ENCODE measurements at places on chromosomes 7 and 10. TPM values are rescaled to one million over a fixed set of nuclear protein-coding genes. Genes with fewer than 3 reads are reported as not detected.

DNA sequence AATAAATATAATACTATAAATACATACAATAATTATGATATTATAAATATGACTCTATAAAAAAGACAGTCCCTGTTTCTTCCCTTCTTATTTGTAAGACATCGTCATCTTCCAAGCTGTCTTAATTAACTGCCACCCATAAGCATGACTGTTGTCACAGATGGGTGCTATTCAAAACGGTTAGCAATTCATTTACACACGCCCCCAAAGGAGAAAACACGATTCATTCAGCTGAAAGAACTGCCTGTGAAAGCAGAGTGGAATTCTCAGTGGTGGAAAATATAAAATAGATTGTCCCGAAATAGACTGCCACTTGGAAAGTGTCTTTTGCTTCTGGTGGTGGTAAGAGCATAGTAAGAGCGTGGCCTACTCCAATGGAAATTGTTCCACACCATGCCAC is 48.9 kb upstream of the ELMO1 start:
- DNase-seq: no peak

Gene MINDY4
- total RNA-seq: 3.5 TPM

Gene STEAP2
- 1.4 TPM for total RNA-seq

- no peak for DNase-seq
Observed at GRCh38 chr7:28407651-28408050, 4.7 kb upstream of the CREB5 start.

Gene ARHGEF35
- total RNA-seq: 0.21 TPM

Gene EGR2
- 1.2 TPM for total RNA-seq

Gene TBRG4
- 76.6 TPM for total RNA-seq

GRCh38 chr7:66050990-66051448 is 24.6 kb upstream of the ASL start:
- no peak for DNase-seq

DNA sequence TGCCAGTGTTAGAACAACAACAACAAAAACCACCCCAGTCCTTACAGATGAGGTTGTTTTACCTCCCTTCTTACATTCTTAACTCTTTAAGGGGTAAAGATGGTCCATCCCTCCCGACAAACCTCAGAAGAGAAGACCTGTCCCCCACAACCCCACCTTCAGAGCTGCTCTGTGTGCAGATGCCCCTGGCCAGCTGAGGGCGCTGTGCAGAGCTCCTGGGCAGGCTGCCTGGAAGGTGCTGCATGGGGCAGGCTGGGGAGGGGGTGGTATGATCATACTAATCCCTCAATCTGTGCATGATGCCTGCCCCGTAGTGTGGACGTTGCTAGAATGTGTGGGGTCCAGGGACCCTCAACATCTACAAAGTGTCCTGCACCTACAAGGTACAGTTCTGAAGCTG is 387.1 kb downstream of the INHBA start:
- no peak for DNase-seq

GRCh38 chr10:126893841-126894240 is 11.4 kb upstream of the DOCK1 start:
- DNase-seq: no peak

Gene GCK
- total RNA-seq: not detected

Gene CUZD1
- total RNA-seq: 0.15 TPM

GRCh38 chr10:37856881-37857286 is 526 bp downstream of the ZNF248 start:
- DNase-seq: peak; percentile 25

DNA sequence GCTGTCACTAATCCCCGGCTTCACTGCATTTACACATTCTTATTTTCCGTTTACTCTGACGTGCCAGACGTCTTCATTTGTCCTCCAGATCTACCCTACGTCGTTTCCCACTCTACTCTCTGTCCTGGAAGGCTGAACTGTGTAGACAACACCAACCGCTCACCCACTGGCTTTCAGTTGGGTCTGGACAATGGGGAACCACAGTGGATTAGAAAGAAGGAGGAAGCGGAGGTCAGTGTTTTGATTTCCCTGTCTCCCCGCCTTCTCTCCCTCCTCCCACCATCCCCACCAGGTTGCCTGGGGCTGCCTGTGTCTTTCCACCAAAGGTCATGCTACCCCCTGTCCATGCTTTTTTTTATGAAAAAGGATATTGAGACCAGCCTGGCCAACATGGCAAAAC is 14.0 kb upstream of the CTBP2 start:
- DNase-seq: no peak

Gene PSD
- total RNA-seq: 1.7 TPM

- DNase-seq: no peak
Observed at GRCh38 chr10:125538947-125539731, 143.8 kb downstream of the TEX36 start.

- no peak for DNase-seq
Observed at GRCh38 chr10:96494694-96495093, 19.0 kb downstream of the TLL2 start.

Gene LIPK
- not detected for total RNA-seq

DNA sequence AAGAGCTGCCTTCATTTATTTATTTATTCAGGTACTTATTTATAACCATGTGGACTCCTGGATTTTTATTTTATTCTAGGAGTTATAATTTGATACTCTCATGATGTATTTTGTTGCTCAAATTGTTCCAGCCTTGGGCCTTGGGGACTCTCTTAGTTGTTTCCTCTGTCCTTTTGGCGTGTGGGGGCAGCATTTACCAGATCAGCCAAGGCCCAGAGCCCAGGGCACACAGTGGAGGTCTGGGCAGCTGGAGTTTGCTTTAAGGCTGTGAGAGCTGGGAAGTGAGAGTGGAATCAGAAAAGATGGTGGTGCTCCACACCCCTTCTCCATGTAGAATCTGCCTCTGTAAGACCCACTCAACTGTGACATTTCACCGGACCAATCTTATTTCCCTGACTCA is 398.9 kb downstream of the RPS24 start:
- peak; percentile 63 for DNase-seq

DNA sequence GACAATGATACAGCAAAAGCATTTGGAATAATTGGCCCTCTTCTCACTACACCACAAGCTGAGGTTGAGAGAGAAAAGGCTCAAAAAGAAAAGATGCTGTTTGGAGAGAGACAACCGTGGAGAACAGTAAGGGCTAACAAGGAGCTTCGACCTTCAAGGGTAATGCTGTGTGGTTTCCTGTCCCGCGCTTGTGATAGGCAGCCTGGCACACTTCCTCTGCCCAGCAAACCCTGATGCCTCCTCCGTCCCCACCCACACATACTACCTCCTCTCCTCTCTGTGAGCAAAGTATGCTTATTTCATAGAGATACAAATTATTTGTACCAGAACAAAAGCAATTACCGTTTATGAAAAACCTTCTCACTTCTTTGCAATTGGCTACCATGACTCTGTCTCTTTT is 755.4 kb downstream of the KCNMA1 start:
- no peak for DNase-seq

DNA sequence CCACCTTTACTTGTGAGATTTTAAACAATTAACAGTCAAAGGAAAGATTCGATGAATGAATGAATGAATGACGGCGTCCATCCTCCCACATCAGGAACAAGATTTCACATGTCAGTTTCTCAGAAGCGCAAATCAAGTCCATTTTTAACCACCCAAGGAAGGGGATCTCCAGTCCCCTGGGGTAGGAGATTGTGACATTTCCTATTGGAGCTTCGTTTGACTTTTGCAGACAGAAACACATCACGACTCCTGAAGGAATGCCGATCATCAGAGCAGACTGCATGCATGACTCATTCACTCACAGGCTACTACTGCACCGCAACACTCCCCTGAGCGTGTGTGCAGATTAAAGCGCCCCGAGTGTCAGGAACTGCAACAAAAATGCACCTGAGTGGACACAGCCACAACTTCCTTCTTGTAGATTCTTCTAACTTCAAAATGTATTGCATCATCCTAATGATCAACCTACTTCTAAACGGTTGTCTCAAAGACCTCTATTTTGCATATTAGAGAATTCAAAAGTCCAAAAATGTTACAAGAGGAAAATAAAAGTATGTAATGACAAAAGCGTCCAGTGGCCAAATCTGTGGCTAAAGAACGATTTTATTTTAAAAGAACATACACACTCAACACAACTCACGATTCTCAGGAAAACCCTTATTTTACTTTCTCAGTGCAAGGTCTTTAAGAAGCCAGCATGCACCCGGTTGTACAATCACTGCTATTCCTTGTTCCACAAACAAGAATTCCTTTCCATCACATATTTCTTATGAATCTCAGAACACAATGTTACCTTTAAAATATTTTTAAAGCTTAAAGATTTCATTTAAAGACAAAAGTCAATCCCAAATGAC is 172.6 kb downstream of the FAM107B start:
- DNase-seq: no peak

Gene TET1
- total RNA-seq: 0.66 TPM

GRCh38 chr7:23714150-23714464 is 4.1 kb downstream of the STK31 start:
- no peak for DNase-seq

DNA sequence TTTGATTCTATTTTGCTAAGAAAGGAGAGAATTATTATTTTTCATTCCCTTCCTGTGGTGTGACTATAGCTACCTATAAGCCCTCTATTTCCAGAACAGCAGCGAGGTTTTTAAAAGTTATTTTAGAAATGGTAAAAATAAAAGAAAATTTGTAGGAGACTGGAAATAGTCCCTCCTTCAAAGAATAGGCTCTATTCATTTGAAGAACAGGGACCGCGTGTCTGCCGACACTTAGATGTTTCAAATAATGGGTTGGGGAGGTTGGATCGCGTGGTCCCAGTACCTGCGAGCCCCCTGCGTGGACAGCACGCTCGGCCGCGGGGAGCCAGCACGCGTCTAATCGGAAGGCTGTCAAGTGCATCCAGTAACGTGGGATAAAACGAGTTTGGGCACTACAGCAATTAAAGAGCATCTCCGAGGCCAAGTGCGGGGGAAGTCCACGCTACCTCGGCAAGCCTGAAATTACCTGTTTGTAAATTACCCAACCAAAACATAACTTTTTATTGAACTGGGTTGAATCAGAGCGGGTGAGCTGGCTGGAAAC is 1.0 kb downstream of the CACNA2D1 start:
- DNase-seq: peak; percentile 22

Data from psoas muscle (tissue), 8 donors.